ENCODE measurements at places on chromosomes 7 and 10. TPM values are rescaled to one million over a fixed set of nuclear protein-coding genes. Genes with fewer than 3 reads are reported as not detected.

Gene ZNF239
- total RNA-seq: 1.7 TPM

Gene MACROH2A2
- 45.5 TPM for total RNA-seq

Gene SPDYE6
- total RNA-seq: not detected

Gene SLC26A3
- total RNA-seq: not detected

Gene SPDYE1
- not detected for total RNA-seq

Gene CNNM1
- total RNA-seq: not detected

Gene LIPJ
- not detected for total RNA-seq

Gene NKX2-3
- not detected for total RNA-seq

Gene C10orf62
- not detected for total RNA-seq

Gene PRPS1L1
- total RNA-seq: not detected

Gene DBNL
- total RNA-seq: 183 TPM

Gene SH2D4B
- total RNA-seq: not detected

Gene MSRB2
- total RNA-seq: 17.1 TPM

Gene RADIL
- not detected for total RNA-seq

Gene SMO
- 14.3 TPM for total RNA-seq

Gene MMP21
- total RNA-seq: not detected

Gene HKDC1
- total RNA-seq: 0.06 TPM

Gene GOT1
- 28.3 TPM for total RNA-seq

- peak; percentile 97 for DNase-seq
These were observed 307.4 kb upstream of the AOAH start for GRCh38 chr7:37031571-37032257.

DNA sequence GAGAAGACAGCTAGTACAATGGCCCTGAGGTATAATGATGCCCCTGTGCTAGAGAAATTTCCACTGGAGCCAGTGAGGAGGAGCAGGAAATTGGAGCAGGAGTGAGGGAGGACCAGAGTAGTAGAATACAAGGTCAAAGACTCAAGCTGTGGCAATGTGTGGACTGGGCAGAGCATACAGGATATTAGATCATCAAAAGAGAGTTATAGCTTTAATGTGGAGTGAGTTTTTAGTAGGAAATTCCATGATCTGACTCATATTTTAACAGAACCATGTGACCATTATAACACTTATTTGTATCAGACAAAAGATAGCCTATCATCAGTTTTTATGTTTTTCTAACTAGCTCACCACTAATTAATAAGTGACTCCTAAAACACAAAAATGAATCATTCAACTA lies 154.1 kb downstream of the DGKB start:
- no peak for DNase-seq

DNA sequence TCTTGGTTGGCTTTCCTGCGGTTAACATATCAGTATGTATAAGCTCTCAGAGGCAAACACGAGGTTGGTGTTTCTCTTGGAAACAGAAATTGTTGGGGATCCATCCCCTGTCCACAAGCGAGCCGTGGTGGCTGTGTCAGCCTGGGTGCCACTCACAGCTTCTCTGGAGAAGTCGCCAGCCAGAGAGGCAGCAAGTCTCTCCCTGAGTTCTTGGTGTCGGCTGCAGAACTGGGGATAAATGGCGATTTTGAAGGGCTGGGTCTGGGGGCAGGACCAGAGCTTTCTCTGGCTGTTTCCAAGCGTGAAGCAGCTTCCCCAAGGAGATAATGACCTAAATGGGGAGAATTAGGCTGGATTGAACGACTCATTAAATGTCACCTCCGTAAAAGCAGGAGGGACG lies 335.3 kb downstream of the GLRX3 start:
- DNase-seq: peak; percentile 7

DNA sequence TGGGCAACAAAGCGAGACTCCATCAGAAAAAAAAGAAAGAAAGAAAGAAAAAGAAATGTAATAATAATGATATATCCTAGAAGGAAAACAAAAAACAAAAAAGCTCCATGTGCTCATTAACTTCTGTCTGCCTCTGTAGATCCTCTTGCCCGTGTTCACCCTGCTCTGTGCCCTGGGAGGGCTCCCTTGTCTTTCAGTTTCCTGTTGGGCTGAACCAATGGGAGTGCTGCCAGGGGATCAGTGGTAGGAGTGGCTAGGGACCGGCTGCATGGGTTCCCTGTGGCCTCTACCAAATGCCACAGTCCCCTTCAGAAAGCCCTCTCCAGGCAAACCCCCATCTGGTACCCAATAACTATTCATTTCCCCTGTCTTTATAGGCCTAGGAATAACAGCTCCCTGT lies 51.8 kb upstream of the PARD3 start:
- no peak for DNase-seq

GRCh38 chr7:150378115-150378852 lies 846 bp upstream of the ZNF775 start:
- DNase-seq: peak; percentile 82

GRCh38 chr7:99002148-99002826 lies 124.0 kb downstream of the TRRAP start:
- no peak for DNase-seq

- DNase-seq: peak; percentile 47
These were observed 588.0 kb downstream of the CALN1 start for GRCh38 chr7:71824006-71824760.

- no peak for DNase-seq
These were observed 141.4 kb upstream of the FOXP2 start for GRCh38 chr7:114273218-114273617.

DNA sequence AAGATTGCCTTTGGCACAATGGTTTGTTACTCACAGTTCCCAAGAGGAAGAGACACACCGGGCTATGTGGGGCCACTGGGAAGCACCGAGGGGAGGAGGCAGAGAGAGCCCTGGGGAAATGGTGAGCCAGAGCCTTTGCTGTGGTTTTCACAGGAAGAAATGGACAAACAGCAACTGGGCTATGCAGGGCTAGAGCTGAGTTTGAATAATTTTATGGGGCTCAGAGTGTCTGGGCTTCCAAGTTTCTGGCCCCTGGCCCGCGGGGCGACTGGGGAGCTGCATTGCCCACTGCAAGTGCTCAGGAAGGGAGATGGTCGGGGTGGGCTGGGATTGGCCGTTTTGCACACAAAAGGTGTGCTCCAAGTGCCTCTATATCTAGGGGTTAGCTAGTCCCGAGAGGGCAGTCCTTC lies 92.6 kb downstream of the CHST15 start:
- no peak for DNase-seq

GRCh38 chr7:49119706-49120105 lies 195.4 kb downstream of the CDC14C start:
- no peak for DNase-seq

GRCh38 chr7:83143107-83143506 lies 19.6 kb downstream of the PCLO start:
- no peak for DNase-seq

- no peak for DNase-seq
These were observed 11.5 kb downstream of the SDK1 start for GRCh38 chr7:3312583-3312982.

GRCh38 chr7:2117646-2118045 lies 115.1 kb downstream of the MAD1L1 start:
- no peak for DNase-seq

DNA sequence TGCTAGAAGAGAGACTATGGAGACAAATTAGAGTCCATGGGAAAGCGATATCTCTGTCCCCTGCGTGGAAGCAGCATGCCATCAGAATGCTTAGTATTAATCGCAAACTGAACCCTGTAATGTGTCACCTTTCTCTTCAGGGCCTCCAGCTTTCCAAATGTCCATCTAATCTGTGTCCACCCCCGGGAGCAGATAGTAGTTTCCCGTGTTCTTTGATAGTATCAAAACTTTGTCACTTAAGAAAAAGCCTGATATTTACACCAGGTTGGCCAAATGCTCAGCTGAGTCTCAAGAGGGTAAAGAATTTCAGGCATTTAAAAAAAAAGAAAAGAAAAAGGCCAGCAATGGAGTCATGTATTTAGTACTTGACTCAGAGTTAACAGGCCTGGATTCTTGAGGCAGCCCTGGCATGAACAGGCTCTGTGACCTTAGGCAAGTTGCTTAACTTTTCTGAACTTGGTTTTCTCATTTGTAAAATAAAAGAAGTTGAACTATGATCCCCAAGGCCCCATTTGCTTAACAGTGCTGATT lies 10.4 kb upstream of the GSAP start:
- DNase-seq: peak; percentile 67

DNA sequence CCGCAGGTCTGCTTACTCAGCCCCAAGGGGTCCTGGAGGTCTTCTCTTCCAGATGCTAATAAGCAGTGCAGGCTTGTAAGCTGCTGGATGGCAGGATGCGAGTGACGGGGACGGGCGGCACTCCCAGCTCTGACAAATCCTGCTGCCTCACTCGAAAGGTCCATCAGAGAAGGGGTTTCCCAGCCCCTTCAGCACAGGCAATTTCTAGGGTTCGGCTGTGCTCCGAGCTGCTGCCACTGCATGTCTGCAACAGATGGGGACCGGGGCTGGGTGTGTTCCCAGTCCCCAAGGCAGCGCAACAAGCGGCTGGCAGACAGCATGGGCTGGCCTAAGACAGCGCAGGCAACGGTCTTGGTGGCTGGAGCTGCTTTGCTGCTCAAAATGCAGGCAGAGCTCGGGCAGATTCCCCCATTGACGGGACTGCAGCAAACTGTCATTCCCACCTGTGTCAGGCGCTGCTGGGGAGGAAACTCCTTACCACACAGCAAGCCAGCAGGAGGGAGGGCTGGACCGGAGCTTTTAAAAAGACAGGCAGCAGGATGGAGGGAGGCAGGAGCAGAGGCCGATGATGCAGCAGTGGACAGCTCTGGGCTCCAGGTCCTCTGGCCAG lies 62.4 kb downstream of the PRKAG2 start:
- no peak for DNase-seq

GRCh38 chr10:3895045-3895631 lies 110.1 kb upstream of the KLF6 start:
- DNase-seq: peak; percentile 81

GRCh38 chr10:3622427-3622826 lies 162.6 kb downstream of the KLF6 start:
- DNase-seq: no peak

GRCh38 chr10:78150756-78151155 lies 117.1 kb downstream of the RPS24 start:
- no peak for DNase-seq

DNA sequence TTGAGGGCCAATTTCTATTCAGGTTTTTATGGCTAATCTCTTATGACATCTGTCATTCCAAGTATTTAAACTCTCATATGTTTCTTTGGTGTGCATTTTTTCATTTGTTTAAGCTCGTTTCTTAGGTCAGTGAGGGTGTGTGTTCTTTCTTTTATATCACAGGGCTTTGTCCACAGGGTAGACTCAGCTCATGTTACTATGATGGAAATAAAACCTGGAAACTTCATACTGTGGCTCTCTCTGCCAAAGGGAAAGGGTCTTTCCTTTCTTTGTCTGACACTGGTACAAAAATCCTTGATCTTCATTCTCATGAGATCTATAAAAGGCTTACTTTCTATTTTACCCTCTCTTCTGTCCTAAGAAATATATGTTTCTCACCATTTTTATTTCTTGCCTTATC lies 129.6 kb upstream of the SP8 start:
- DNase-seq: no peak

DNA sequence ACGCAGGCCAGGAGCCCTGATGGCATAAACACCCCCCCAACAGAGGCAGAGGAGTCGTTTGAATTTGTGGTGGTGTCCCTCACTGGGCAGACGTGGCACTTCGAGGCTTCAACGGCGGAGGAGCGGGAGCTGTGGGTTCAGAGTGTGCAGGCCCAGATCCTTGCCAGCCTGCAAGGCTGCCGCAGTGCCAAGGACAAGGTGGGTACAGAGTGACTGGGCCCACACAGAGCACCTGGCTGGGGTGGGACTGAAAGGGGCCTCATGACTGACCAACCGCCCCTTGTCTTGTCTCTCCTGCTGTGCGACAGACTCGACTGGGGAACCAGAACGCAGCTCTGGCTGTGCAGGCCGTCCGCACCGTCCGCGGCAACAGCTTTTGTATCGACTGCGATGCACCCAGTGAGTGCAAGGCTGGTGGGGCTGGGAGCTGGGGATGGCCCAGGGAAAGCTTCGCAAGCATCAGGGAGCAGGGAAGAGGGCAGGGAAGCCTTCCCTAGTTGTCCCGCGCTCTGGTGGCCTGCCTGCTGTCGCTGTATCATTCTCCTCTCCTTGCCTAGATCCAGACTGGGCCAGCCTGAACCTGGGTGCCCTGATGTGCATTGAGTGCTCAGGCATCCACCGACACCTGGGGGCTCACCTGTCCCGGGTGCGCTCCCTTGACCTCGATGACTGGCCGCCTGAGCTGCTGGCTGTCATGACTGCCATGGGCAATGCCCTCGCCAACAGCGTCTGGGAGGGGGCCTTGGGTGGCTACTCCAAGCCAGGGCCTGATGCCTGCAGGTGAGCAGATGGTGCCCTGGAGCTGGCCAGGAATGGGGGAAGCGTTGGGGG lies 25.4 kb downstream of the GBX1 start:
- DNase-seq: peak; percentile 43

DNA sequence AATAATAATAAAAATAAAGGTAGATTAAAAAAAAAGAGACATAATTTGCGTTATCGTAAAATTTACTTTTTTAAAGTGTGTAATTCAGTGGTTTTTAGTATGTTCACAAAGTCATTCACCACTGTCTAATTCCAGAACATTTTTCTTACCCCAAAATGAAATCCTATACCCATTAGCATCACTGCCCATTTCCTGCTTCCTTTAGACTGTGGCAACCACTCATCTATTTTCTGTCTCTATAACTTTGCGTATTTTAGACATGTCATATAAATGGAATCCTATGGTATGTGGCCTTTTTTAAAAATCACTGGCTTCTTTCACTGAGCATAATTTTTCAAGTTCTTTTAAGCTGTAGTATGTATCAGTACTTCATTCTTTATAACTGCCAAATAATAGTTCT lies 53.6 kb downstream of the KAT6B start:
- DNase-seq: no peak

DNA sequence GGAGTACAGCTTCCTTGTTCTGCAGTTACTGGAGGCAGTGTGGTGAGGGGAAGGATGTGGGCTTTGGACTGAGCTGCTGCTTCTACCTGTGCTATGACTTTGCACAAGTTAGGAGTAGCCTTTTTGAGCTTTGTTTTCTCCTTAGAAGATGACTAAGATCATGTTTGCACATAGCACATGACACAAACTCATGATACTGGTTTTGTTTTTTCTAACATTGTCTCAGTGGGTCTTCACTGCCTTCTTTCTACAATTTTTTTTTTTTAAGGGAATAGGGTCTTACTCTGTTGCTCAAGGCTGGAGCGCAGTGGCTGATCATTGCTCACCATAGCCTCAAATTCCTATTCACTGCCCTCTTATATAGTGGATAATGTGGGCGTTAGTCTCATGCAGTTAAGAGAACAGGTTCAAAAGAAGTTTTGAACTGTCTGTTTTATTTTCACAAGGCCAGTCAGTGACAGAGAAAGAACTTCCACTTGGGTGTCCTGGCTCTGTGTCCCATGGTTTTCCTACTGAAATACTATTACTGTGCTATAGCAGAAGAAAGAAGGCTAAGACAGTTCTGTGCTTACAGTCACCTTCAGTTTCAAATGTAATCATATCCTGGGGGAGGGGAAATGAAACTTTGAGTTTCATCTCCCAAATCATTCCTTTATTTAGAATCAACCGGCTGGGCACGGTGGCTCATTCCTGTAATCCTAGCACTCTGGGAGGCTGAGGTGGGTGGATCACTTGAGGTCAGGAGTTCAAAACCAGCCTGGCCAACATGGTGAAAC lies 72.0 kb downstream of the KAT6B start:
- DNase-seq: no peak

All from SJSA1 (cell line).